Cortex of kidney (tissue), 1 donor: ENCODE measurements at places on chromosomes 3 and 15.

DNA sequence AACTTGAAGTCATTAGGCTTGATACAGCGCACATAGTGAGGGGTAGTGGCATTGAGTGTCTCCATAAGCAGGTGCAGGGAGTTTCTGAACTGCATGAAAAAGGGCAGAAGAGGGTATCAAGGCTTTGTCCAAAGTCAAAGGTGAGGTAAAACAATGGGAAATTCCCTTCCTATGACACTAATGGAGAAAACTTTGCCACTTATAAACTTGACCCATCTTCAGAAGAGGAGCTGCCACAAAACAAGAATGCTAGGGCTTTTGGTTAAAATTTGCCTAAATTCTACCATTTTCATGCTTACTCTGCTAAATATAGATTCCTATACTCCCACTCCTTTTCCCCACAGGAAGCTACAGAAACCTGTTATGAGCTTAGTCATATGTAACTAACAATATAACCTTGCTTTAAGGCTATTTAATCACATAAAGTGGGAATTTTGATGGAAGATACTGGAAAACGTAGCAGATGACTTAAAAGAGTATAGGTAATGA lies 87.5 kb upstream of the MYO5C start:
- DNase-seq: no peak

DNA sequence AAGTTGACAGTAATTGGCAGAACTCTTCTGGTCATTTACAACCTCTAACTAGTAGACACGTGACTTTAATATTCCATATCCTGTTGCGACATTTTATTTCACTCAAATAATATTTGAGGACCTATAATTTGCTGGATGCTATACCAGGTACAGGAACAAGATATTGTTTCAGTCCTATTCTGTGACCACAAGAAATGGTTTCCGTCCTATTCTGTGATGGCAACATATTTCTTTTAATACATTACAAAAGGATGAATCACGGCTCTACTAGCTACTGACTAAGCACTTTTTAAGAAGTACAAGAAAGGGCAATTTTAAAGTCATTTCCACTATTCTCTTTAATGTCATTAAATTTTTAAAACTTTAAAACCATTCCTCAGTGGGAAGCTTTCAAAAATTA lies 400.2 kb downstream of the CNTN3 start:
- DNase-seq: no peak

GRCh38 chr15:101532865-101533264 lies 43.4 kb upstream of the PCSK6 start:
- DNase-seq: no peak

DNA sequence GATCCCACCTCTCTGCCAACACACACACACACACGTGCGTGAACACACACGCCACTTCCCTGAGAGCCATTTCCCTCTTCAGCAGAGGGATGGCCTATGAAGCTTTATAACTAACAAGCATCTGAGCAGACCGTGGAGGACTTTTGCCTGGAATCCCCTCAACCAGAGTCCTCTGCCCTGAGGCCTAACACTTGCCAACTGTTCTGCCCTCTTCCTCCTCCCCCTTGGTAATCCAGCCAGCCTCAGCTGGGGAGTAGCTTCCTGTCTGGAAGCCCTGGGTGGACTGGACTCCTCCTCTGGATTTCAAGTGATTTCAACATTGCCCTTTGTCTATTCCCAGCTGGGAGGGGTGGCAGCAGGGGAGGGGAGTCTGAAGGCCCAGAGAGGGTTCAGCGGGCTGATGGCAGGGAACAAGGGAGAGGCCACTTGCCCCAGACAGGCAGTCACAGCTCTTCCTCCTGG lies 68.4 kb upstream of the HACD2 start:
- DNase-seq: no peak

GRCh38 chr3:114207768-114208167 lies 28.9 kb upstream of the DRD3 start:
- no peak for DNase-seq

- no peak for DNase-seq
Observed at GRCh38 chr3:154458560-154458959, 28.6 kb upstream of the GPR149 start.

DNA sequence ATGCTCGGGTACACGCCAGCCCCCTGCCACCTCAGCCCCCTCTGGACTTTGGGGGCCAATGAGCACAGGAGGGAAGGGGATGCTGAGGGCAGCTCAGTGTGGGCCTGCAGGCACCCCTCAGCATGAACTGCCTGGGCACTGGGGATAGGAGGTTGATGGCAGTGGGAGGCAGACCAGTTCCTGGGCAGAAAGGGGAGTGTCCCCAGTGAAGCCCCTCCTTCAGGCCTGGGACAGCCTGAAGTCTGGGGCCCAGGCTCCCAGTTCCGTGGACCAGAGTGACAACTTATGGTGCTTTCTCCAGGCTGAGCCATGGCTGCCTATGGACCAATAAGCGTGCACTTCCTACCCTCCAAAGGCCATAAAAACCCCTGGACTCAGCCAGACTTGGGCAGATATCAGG lies 63.3 kb upstream of the IMPG2 start:
- no peak for DNase-seq

DNA sequence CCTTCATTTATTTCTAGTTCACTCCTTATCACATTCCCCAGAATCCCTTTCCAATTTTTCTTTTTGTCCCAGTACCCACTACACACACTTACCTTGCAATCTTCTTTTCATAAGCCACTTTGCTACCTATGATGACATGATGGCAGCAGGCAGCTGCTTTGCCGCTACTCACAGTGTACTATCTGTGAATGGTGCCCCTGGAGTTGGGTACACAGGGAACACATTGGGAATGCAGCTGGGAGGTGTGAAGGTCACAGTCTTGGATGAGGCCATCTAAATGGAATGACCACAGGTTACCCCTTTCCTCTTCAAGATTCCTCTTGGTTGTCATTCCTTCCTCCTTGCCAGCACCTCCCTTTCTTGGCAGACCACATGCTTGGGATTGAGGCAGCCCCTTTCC lies 20.8 kb upstream of the TNIK start:
- DNase-seq: no peak

- no peak for DNase-seq
Observed at GRCh38 chr3:191030491-191030890, 168.0 kb upstream of the GMNC start.

GRCh38 chr15:73329501-73330200 lies 39.1 kb downstream of the HCN4 start:
- no peak for DNase-seq

GRCh38 chr3:24344784-24345439 lies 149.7 kb downstream of the THRB start:
- DNase-seq: no peak

DNA sequence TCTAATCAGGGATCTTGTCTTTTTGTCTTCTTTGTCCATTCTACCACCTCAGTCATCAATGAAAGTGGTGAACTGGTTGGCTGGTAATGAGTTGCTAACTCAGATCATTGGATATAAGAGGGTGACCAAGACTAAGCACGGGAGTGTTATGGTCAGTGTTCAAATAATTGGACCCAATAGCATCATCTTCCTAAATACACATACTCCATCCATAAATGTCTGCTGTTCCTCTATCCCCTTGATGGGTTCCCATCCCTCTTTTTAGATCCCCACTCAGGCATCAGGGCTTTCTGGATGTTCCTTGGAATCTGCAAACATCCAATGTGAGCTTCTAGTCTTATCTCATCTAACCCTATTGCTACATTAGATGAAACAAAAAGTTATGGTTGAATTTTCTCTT lies 3.5 kb downstream of the SEMA5B start:
- no peak for DNase-seq

- DNase-seq: no peak
Observed at GRCh38 chr3:73473181-73473897, 151.4 kb downstream of the PDZRN3 start.

DNA sequence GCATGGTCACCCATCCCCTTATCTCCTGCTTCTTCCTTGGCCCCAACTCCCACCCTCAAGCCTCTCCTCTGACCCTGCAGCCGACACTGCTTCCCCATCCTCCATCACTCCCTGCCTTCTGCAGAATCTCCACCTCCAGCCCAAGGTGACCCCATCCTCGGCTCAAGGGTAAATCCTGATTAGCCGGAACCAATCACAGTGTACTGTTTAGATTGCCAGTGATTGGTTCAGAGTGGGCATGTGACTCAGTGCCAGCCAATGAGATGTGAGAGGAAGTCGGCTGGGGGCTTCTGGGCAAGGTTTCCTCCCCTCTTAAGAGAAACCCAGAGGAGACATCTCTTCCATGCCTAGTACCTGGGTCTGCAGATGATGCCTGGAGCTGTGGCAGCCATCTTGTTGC lies 10.3 kb downstream of the CACNA2D2 start:
- no peak for DNase-seq

GRCh38 chr15:76994971-76995945 lies at the start of gene PSTPIP1:
Gene PSTPIP1, plus strand, starts transcription at chr15:76995126. Its CDS starts 448 bp downstream, at chr15:76995574.
- DNase-seq: no peak

DNA sequence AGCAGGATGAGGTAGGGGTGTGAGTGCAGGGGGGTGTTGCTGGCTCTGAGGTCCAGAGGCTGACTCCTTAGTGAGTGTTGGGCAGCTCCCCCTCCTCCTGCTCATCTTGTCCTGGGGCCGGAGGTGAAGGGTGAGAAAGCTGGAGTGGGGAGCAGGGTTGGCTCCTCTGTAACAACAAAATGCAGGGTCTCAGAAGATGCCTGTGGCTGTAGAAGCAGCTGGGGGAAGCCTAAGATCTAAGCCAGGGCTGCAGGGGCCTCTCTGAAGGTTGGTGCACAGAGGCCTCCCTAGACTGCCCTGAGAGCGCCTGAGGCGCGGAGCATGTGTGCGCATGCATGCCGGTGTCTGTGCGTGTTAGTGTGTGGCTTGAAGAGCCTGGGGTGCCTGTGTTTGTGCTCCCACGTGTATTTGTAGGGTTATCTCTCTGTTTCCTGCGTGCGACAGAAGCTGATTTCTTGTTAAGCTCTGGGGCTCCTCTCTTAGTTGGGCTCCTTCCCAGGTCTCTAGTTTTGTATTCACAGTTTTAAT lies 5.3 kb upstream of the HDAC11 start:
- no peak for DNase-seq

DNA sequence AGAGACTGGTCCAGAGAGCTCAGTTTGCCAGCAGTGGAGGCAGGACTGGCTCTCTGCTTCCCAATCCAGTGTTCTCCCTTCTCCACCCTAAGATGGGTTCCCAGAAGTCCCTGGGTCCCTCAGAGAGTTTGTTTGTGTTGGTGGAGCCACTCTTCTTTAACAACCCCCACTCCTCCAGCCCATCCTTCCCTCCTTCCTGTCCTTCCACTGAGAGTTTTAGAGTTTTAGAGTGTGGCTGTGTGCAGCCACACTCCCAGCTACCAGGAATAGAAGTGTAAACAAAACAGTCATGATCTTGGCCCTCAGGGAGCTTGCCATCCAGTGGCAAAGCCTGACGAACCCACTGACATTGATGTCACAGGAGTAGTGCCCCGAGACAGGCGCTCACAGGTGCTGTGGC lies 12.5 kb upstream of the FBLN2 start:
- DNase-seq: no peak

DNA sequence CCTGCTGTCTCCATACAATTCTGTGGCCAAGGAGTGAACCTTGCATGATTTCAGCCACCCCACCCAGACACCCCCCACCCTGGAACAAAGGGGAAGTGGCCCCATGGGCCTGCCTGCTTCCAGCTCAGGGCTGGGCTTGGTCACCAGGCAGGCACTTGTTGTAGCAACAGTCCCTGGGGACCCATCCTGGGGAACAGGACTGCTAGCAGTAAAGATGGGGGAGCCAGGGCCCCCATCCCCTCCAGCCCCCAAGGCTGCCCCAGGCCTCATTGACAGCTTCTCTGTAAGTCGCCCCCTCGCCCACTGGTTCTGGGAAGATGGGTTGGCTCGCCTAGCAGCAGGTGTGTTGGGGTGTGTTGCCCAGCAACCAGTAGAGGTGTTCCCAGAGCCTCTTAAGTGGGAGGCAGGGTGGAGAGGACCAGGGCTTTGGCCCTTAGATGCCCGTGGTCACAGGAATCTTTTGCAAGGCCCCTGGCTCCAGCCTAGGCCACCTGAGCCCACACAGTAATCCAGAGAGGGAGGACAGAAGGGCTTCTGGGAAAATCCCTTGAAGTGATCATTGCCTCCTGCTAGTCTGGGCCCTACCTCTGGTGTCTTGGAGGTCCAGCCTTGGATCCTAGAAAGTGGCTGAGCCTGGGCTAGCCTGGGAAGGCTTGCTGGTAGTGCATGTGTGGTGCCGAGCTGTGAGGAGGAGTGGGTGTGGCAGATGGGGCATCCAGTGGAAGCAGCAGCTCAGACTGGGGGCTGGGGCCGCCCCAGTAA lies 48.9 kb downstream of the CYP11A1 start:
- no peak for DNase-seq

- no peak for DNase-seq
Observed at GRCh38 chr3:17009826-17010225, 125.1 kb downstream of the PLCL2 start.

DNA sequence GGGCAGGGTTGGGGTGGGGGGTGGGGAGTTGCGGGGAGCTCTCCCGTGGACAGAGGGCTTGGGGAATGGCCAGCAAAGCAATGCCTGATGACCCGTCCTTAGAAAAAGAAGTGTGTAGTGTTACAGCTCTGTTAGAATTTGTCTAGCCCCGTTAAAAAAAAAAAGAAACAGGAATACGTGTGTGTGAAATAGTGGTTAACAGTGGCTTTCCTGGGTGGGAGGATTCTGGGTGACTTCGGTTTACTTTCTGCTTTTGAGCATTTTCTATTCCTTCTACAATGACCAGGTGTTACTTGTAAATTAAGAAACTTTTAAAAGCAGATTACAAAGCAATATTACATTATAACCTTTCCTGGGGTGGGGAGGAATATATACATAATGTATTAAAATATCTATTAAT lies 25.0 kb downstream of the H1-8 start:
- DNase-seq: no peak

DNA sequence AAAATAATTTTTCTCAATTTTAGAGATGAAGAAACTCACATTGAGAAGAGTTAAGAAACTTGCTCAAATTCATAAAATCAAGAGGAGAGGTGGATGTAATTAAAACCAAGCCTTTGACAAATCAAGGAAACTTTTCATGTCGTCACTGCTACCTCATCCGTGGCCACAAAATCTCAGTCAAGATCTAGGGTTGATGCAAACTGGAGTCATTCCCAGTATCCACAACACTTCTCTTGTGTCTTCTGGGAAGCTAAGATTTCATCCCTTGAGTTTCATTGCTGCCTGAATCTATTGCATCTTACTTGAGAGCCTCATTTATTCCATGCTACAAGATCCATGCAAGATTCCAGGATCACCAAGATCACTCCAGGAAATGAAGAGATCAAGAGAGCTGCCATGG lies 5.4 kb upstream of the FBN1 start:
- DNase-seq: no peak

DNA sequence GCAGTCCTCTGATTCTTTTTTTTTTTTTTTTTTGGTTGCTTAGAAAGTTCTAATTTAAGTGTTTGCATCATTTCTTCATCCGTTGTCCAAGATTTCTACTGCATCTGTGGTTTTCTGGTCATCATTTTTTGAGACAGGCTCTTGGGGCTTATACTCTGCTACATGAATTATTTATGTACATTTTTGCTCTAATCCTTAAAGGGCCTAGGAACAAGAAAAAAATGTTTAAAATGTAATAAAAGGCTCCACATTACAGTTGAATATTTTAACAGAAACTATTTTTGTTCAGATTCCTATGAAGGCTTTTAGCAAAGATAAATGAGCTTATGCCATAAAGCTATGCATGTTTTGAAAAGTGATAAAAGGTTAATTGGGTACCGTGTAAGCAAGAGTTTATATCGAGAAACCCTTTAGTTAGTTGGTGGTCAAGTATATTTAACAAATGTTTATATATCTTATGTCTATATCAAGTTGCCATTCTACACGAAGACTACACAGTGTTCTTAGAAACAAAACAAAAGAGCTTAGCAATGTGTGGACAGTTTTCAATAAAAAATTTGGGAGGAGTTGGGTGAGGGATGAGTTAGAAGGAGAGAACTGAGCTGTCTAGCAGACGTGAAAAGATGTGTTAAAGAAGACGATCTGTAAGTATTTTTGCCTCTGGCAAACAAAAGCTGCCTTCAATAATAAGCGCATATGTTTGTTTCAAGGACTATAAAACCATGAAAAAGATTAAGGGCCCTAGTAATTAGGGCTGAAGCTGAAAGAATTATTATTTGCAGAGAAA lies 563.6 kb upstream of the NAALADL2 start:
- DNase-seq: no peak
